ENCODE measurements at places on chromosomes 16 and 17.

DNA sequence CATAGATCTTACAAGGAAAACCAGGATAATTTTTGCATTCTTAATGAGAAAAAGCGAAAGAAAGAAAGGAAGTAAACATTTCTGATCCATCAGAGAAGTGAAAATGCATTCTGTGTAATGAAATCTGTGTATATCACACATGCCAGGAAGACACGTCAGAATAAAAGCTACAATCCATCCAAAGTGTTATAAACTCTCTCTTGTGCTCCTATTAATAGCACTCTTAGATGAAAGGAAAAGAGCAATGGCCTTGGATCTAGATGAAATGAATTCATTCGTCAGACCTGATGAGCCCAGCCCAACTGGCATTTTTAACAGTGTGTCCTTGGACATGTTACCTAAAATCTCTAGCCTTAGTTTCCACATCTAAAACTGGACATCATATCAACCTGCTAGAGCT, 885.5 kb downstream of the CDH11 start:
- DNase-seq, result no peak

- no peak for DNase-seq
Observed at GRCh38 chr17:63954402-63955063, 18.2 kb downstream of the SCN4A start.

DNA sequence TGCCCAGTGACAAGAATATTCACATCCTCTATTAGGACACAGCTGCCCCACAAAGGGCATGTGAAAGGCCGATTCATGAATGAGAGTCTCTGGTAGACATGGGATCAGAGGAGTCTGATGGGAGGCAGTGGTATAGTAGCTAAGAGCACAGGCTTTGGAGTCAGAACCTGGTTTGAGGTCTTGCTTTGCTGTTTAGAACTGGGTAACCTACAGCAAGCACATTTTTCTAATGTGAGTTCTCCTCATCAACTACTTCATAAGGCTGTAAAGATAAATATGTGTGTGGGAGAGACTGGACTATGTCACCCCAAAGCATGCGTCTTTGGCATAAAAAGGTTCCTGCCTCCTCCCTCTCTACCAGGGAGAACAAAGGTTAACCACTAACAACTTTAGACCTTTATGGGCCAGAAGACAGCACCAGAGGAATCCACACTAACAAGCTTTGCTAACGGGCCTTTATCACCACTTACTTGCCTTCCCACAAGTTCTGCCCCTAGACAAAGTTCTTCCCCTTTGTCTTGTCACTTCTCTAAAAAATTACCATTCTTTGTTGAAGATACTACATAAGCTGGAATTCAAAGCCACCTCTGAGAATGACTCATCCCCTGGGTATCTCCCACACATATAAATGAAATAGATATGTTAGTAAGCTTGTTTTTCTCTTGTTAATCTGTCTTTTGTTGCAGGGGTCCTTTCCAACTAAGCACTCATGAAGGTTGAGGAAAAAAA, 21.1 kb downstream of the CDR2 start:
- no peak for DNase-seq

GRCh38 chr17:5665164-5665563, 80.9 kb upstream of the NLRP1 start:
- DNase-seq, result no peak

DNA sequence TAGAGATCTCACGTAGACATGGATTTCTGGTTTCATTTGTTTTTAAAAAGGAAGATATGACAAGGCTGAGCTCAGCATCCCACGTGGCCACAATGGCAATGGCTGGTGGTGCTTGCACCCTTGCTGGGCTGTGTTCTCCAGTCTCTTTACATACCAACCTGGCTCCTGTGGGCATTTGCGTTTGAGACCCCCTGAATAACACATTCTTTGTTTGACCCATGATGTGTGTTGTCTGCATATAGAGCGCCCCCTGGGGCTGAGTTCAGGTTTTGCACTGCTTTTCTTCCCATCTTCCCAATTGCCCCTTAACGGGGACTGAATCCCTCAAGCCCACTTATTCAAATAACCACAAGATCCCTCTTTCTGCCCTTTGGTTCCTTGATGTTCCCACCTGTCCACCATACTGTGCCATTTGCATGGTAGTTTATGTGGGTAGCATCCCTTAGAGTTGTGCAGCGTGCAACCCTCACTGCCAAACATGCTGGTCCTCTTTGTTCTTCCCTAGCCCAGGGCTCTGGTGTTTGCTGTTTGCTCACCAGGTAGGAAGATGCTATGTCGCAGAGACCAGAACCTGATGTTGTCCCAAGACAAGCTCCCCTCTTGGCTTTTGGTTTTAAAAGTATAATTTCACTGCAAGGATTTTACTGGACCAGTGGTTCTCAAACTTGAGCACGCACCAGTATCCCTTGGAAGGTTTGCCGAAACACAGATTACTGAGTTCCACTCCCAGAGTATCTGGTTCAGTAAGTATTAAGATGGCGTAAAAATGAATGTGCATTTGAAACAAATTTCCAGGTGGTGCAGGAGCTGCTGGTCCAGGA, 38.5 kb upstream of the NKD1 start:
- DNase-seq, result no peak

DNA sequence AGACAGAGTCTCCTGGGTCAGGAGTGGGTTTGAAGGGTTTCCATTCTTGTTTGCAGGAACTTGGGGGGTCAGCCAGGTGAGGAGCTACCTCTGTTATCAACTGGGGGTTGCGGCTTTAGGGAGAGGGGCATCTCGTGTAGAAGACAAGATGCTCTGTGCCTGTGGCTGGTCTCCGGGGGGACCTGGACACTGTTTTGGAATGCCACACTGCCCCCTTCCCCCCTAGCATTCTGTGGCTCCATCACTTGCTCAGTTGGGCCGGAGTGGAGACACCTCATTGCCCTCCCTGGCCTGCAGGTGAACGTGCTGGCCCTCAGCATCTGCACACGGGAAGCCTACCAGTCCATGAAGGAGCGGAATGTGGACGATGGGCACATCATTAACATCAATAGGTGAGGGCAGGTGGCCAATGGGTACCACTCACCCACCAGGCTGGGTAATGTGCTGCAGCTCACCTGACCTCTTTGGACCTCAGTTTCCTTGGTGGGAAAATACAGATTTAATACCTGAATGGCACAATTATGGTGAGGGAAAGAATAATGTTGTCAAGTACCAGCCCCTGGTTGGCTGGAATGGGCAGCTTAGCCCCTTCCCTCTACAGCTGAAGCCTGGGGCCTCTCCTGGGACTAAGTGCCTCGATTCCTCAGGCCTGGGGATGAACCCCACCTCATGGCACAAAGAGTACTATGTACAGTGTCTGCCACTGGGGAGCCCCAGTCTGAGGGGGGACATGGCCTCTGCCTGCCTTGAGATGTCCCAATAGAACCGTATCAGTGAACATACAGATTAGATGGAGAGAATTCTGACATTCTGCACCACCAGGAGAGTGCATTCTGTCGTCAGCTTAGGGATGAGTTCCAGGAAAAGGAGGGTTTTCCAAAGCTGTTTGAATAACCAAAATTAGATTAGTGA, 3.3 kb upstream of the MRM1 start:
- DNase-seq, result no peak

DNA sequence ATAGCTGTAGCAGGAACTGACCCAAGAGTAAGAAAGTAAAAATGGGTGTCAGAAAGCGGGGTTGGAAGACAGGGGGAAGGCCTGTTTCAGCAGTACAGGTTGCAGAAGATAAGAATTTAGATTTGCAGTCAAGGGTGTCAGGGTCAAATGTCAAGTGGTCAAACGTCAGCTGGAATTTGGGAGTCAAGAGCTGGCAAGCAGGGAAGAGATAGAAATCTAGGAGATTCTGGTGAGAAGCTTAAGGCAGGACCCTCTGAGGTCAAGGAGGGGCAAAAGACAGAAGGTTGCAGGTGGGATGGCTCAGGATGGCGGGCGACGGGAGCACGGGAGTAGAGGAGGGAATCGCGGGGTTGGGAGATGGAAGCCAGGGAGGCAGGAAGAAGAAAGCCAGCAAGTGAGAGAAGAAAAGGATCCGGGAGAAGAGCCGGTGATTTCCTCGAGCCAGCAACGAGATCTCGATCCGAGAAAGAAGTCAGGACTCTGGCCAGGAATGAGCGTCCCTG, 335 bp downstream of the SLC25A35 start:
- no peak for DNase-seq

DNA sequence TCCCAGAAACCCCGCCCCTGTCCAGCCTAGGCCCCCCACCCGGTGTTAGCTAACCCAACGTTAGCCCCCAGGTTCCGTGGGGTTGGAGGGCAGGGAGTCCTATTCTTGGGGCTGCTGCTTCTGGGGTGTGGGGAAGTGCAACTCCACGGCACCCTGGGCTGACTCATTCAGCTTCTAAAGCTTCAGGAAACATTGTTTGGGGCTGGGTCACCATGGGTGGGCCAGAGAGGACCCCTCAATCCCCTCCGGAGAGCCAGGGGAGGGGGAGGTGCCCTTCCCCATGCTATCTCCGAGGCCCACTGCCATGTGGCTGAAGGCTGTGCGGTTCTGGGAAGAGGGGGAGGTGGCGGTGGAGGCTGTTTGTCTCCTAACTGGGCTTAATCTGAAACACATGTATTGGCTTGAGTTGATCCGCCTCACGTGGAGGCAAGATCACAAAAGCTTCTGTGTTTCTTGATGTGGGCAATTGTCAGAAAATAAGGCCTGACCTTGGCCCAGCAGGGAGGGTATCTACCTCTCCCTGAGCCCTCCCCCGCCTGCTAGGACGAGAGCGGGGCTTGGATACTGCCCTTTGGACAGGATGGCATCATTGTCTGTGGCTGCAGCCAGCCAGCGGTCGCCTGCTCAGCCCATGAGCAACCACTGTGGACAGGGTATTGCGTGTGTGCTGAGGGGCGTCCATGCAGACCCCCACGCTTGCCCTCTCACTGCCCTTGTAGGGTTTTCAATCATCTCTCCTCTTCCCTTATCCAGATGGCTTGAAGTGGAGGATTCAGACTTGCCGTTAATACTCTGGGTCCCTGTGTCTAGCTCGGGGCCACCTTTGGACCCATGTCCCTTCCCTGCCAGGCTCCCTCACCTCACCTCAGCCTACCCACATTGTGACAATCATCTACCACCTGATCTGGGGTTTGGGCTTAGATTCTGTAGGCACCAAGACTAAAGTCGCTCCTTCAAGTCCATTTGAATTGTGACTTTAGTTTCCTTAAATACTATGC, 1.3 kb downstream of the SERPINF1 start:
- DNase-seq, result no peak

GRCh38 chr17:40371261-40371929, 6.9 kb upstream of the GJD3 start:
- DNase-seq, result no peak

DNA sequence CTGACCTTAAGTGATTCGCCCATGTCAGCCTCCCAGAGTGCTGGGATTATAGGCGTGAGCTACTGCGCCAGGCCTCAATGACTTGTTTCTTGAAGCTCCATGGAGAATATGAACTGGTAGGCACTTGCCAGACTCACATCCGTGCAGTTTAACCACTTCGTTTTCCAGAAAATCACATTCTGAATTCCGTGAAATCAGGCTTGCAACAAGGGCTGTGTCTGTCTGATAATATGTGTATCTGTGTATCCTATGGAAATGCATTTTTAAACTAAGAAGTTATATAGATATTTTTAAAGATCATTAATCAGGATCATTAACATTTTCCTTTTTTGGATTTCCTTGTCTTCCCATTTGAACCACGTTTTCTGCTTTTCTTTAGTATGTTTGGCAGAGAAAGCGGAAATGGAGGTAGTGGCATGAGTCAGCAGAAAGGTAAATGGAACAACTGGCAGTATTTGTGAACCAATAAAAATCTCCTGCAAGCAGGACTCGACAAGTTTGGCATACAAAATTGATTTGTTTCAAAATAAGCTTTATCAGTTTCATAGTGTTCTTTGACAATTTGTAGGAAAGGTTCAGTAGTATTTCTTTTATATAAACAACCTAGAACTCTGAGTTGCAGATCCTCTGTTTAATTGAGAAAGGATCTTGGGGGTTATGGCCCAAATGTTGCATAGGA, 33.0 kb downstream of the USP10 start:
- no peak for DNase-seq

DNA sequence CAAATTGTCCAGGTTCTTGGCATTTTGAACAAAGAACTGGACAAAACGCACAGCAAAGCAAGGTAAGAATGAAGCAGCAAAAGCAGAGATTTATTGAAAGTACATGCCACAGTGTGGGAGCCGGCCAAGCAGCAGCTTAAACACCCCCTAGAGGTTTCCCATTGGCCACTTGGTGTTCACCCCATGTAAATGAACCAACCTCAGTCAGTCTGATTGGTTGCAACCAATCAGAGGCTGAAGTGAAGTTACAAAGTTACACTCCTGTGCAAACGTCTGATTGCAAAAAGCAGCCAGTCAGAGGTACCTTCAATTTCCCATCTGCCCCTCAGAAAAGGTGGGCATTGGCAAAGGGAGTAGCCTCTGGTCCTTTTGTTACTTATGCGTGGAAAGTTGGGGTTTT, 8.8 kb upstream of the ZNF263 start:
- DNase-seq, result no peak

GRCh38 chr17:37830151-37830993, 85.5 kb upstream of the HNF1B start:
- no peak for DNase-seq

GRCh38 chr17:47205419-47205963, 3.7 kb upstream of the MYL4 start:
- DNase-seq, result no peak

DNA sequence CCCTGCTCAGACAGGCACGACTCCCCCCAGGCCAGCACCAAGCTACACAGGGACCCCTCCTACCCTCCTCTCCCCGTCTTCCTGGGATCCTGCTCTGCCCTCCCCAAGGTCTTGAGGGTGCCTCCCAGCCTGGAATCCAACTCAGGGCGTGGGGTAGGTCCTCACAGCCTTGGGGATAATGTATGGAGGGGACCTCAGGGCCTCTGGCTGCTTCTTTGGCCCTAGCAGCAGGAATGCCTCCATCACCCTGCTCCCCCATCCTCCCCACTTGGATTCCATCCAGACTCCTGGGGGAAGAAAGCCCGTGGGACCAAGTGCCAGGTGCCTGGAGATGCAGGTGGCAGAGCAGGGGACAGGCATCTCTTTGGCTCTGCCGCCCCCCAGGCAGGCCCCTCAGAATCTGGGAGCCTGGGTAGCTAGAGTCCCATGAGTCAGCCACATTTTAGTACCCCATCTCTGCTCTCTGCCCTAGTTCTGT, 10.7 kb upstream of the STAC2 start:
- peak; percentile 40 for DNase-seq

All from NCI-H2081 treated with DMSO at 0.1 percent for 48 hours (cell line).